Daoy (cell line): ENCODE measurements at places on chromosomes 7 and 10. TPM values are rescaled to one million over a fixed set of nuclear protein-coding genes. Genes with fewer than 3 reads are reported as not detected.

CFAP70 gene
- total RNA-seq, result 0.29 TPM in 1 of 2 replicates, not detected in the other

PLAU gene
- total RNA-seq, result 159 and 165 TPM in 2 replicates

LIPM gene
- total RNA-seq, result not detected in 2 replicates

GLI3 gene
- 4.3 and 7.2 TPM in 2 replicates for total RNA-seq

DENND11 gene
- 17.1 and 17.9 TPM in 2 replicates for total RNA-seq

OGDH gene
- 66.7 and 77.5 TPM in 2 replicates for total RNA-seq

HOXA9 gene
- total RNA-seq, result 1.8 TPM in 1 of 2 replicates, not detected in the other

GRM3 gene
- not detected in 2 replicates for total RNA-seq

IDE gene
- 31.7 and 33.0 TPM in 2 replicates for total RNA-seq

GPR22 gene
- total RNA-seq, result not detected in 2 replicates

PMS2 gene
- total RNA-seq, result 12.9 and 17.1 TPM in 2 replicates

CARD11 gene
- 4.5 and 4.7 TPM in 2 replicates for total RNA-seq

SRRM3 gene
- total RNA-seq, result 0.29 and 1.8 TPM in 2 replicates

- peak; percentile 19 for DNase-seq
Measured at GRCh38 chr7:127252377-127252713, 396 bp downstream of the GRM8 start.

DNA sequence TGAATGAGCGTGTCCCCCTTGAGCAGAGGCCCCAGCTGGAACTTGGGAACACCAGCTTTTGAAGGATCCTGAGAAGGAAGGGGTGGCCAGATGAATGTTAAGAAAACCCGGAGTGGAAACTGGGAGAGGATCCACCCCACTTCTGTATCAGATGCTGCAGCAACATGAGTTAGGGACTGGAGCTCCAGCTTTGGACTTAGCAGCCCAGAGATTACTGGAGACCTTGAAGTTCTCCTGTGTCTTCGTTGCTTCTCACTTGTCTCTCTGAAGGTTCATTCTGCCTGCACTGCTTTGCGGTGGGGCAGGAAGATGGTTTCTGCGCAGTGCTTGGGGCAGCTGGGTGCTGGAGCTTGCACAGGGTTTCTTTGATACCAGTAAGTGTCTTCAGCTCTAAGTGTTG, 9.3 kb downstream of the TMEM248 start:
- DNase-seq, result peak; percentile 37

- no peak for DNase-seq
Measured at GRCh38 chr10:92961638-92962037, 99.0 kb upstream of the CYP26C1 start.

DNA sequence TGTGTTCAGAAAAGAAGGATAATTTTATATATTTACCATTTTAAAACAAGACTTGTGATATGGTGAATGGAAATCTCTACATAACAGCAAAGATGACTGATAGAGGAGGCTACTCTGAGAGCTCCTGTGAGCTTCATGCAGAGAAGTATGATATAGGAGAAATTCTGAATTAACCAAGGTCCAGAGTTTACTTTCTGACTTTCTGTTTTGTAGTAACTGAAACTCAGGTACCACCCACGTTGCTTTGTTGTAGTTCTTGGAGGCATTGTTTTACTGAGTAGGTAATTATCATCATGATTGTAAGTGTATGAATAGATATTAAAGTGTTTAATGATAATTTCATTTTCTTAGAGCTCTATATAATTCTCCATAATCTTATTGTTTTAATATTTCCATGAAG, 18.0 kb upstream of the SFR1 start:
- no peak for DNase-seq

- peak; percentile 89 for DNase-seq
Measured at GRCh38 chr7:27046854-27047549, 48.8 kb downstream of the HOXA1 start.

GRCh38 chr7:49928787-49929186, 155.3 kb downstream of the VWC2 start:
- no peak for DNase-seq

DNA sequence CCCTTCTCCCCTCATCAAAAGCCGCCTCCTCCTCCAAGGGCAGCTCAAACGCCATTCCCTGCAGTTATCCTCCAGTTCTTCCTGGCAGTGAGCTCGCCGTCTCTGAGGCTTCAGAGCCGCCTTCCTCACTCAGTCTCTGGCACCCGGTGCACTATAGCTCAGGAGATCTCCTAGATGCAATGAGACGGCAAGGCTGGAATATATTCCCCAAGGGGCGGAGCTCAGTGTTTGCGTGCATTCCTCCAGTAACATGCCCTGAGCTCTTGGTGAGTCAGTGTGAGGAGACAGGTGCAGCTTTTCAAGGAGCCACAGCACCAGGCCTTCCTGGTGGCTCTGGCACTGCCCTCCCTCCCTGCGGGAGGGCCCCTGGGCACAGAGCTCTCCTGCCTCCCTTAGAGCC, 512.6 kb upstream of the FOXK1 start:
- DNase-seq, result peak; percentile 81

DNA sequence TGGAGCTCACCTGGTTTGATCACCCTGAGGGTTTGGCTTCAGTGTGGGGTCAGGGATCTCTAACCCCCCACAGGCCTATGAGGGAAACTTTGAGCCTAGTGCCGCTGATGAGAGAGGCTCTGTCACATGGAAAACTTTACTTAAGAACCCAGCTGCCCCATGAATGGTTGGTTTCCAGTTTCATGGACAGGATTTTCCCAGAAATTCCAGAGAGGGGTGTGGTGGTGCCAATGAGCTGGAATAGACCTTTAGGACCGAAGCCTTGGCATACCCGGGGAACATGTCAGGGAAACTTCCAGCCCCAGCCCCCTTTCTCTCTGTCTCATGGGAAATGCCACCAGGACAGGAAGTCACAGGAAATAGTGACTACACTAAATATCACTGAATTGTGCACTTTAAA, 36.9 kb downstream of the AKR1B1 start:
- DNase-seq, result peak; percentile 34

DNA sequence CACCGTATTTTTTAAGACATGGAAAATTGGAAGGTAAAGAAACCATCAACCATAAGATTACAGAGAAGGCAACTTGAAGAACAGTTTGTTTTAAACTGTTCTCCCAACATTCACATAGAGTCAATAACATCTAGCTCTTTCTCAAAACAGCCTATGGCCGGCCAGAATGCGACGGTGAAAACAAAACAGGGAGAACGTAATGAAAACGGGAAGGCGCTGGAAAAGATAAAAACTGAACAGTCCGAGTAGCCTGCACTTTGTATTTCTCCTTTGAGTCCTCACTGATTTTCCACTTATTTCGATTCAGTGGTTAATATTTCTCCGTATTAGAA, 637 bp downstream of the MICU1 start:
- no peak for DNase-seq

- peak; percentile 76 for DNase-seq
Measured at GRCh38 chr7:101816595-101817470, 593 bp upstream of the CUX1 start.

DNA sequence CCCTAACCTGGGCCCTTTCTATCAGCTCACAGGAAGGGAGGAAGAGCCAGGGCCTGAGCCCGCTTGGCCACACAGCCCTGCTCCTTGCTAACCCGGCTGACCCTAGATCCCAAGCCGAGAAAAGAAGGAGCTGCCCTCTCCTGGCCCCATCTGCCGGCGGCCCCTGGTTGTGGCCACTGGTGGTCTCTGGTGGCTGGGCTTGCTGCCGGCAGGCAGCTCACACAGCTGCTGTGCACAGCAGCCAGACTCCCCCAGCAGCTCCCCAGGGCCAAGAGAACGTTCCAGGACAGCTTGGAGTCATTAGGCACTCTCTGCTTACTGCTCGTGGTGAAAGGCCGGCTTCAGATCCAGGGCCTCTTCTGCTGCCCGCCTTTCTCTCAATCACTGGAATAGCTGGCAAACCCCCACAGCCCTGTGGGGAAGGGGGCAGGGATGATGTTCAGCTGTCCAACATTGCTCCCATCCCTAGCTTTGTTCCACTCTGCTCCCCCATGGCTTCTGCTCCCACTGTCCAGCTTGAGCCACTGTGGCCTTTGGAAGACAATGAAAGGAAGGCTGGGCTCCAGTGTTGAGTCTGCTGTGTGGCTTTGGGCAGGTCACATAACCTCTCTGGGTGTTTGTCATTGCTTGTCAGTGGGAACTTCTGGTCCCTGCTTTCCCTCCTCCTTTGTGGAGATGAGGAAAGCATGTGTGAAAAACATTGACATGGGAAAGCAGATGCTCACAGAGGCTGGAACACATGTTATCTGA, 35.4 kb upstream of the COL13A1 start:
- DNase-seq, result no peak

- peak; percentile 46 for DNase-seq
Measured at GRCh38 chr10:74056050-74056818, 58.3 kb downstream of the VCL start.

DNA sequence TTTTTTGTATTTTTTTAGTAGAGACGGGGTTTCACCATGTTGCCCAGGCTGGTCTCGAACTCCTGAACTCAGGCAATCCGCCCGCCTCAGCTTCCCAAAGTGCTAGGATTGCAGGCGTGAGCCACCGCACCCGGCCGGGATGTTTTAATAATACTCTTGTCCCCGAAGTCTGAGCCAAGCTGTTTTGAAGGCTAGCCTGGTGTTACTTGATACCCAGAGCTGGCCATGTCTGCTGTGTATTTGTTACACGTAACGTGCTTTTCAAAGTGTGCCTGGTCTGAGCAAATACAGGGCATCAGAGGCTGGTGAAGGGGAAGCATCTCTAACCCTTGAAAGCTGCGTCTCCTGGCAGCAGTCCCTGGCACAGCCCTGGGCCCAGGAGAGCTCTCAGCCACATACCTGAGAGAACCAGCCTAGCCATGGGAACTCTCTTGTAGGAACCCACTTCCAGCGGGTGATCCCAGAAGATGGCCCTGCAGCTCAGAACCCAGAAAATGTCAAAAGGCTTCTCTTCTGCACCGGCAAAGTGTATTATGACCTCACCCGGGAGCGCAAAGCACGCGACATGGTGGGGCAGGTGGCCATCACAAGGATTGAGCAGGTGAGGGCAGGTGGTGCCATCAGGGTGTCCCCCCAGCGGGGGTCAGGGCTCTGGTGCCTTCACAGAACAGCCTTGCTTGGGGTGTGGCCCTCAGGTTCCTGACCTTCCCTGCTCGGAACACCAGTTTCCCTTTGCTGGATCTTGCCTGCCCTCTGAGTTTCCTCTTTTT, 41.7 kb upstream of the ZMIZ2 start:
- no peak for DNase-seq

DNA sequence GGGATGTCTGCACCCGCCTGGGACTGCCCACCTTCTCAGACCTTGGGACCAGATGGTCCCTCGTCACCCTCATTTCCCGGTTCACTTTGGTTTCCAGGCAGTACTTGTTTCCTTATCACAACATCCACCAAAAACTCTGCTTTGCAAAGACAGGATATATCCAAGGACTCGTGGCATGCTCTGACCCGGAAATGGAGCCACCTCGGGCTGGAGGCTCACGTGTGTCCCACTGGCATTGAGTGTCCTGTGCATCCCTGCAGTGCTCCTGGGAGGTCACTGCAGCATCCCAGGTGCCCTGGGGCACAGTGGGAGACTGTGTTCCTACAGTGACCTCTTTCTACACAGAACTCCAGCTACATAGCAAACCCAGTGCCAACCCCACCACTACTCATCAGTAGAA, 611.9 kb upstream of the FOXK1 start:
- no peak for DNase-seq

GRCh38 chr10:44807451-44807850, 103.7 kb upstream of the TMEM72 start:
- DNase-seq, result no peak

GRCh38 chr7:127928852-127929251, 102.4 kb downstream of the LRRC4 start:
- no peak for DNase-seq

DNA sequence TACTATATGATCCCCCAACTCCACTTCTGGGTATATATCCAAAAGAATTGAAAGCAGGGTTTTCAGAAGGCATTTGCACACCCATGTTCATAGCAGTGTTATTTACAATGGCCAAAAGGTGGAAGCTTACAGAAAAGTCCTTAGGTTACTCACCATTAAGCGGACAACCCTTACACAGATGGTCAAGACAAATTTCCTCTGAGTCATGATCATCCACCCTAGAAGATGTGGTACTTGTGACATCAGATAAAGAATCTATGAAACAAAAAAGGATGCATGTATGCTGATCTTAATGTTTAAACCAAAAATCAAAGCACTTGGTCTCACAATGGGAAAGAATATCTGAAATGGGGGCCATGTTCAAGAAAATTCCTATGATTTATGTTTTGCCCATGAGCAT, 31.1 kb downstream of the ZC3HAV1 start:
- no peak for DNase-seq

DNA sequence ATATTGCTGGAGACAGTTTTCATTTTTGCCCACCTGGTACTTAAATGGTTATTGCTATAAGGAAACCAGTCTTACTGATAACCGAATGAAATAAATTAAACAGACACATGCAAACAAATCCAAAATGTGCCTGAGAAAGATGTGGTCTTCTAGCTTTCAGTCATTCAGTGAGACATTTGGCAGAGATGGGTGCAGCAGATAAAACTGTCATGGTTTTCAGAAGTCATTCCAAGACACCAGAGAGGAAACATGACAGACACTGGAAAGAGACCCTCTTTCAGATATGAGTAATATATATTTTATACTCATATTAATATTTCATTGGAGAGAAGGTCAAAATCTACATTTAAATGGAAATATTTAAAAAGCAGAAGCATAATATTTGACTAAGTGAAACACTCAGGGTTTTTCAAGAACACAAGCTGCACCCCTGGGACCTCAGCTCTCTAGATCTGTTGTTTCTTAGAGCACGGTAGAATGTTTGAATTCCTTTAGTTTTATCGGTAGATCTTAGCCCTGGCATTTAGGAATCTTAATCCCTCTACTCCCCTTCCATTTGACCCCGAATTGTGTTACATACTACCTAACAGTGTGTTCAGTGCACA, 246.1 kb downstream of the AUTS2 start:
- DNase-seq, result no peak

GRCh38 chr10:13219685-13220670, 14.2 kb downstream of the UCMA start:
- DNase-seq, result peak; percentile 28

DNA sequence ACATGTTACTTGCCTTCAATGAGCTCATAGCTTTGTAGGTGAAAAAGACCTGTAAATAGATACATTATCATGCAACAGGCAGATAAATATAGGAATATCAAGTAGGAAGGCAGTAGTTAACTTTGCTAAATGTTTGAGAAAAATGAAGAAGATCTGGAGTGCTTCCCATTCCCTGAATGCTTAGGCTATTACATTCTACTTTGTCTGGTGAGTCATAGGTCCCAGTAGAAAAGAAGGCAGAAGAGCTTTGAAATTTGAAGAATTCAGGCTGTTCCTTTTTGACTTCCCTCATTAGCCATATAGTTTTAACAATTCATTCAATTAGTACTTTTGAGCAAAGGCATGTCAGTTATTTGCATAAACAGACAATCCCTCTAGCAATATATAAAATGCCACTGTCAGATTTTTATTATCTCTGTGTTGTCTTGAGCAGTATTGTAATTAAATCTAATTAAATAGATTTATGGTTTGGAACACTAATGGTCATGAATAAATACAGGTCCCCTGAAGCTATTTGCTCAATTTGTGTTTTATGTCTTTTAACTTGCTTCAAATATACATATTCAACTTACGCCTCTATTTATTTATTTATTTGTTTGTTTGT, 875.0 kb downstream of the REEP3 start:
- DNase-seq, result no peak
